ENCODE measurements at places on chromosomes 2 and 18. TPM values are rescaled to one million over a fixed set of nuclear protein-coding genes. Genes with fewer than 3 reads are reported as not detected.

DNA sequence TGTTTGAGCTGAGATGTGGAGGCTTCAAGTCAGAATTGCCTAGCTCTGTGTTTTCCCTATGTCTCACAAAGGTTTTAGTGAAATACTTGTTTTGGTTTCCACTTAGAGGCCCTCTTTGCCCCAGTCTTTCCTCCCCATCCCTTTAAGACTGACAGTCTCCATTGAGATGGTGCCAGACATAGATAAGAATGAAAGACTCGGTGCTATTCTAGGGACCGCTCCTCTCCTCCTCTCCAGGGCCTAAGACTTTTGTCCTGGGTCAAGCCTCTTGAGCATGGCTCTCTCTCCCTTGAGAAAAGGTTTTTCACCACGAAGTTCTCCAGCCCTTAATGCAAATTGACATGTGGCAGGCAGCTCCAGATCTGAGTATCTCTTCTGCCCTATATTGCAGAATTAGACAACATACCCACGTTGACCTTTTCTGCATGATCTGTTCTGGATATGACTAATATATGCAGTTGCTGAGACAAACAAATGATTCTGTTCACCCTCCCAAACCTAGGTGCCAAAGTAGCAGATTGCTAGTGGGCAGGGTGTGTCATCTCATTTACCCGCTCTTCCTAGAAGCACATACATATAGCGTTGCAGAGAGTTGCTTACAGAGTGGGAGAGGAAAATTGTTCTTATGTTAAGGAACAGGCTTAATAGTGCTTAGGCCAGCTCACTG is 47.5 kb upstream of the ACSL3 start:
- H3K27me3 ChIP-seq: no peaks in the 10 kb centered on the region
- no peak overlapping the region for H3K4me3 ChIP-seq
- H3K27ac ChIP-seq: no peak overlapping the region
- H3K4me1 ChIP-seq: no peaks in the 10 kb centered on the region
- no peaks in the 10 kb centered on the region for H3K36me3 ChIP-seq

The MROH2A gene
- not detected for polyA plus RNA-seq

The TMEM17 gene
- not detected for polyA plus RNA-seq

DNA sequence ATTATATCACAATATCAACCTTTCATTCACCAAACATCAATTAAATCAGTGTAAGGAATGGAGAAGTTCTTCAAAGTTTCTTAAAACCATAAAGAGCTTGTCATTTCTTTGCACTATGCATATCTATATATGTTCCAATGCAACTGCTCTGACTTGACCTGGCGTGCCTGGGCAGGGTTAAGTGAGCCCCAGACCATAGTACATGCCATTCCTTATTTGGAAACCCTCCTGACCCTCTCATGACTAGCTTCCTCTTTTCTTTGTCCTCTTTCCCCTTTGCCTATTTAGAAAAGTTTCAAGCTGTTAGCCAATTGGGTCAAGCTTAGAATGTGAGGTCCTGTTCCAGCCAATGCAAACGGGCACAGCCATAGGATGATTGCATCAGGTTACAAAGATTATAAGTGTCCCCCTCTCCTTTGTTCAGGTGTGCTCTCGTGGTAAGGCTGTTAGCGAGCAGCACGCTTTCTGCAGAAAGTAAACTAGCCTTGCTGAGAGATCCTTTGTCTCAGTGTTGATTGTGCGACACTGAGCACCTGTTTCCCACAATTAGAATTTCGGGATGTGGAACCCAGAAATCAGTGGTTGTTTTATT is 78.2 kb upstream of the UXS1 start:
- H3K4me1 ChIP-seq: peaks cover 5% of the 10 kb centered on the region
- no peak overlapping the region for H3K27ac ChIP-seq
- H3K36me3 ChIP-seq: no peaks in the 10 kb centered on the region
- H3K27me3 ChIP-seq: peaks cover 2% of the 10 kb centered on the region
- no peak overlapping the region for H3K4me3 ChIP-seq

DNA sequence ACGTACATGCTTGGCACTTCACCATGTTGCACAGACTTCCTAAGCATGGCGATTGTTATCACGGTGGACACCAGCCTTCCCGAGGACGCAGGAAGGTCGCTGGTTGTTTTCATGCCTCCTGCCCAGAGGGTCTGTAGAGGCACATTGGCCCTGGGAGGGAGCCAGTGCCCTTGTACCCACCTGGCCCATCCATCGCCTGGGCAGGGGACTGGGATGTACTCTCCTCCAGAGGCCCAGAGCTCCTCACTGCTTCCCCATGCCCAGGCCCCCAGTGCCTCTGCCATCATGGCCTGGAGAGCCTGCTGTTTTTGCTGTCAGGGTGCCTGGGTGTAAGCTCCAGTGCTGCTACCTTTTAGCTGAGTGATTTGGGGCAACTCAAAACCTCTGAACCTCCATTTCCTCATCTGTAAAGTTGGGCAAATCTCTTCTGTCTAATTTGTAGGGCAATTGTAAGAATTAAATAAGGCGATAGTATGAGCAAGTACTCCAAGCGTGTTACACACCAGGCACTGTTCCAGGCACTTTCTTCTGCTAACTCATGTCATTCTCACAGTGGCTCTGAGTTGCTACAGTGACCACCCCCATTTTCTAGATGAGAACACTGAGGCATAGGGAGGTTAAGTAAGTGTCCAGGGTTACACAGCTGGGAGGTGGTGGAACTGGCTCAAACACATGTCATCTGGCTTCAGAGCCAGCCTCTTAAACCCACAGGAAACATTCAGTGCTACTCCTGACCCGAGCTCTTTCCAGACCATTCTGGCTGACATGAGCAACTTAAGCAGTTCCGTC is 45.3 kb downstream of the GREB1 start:
- no peak overlapping the region for H3K4me3 ChIP-seq
- DNase-seq: no peak
- H3K27me3 ChIP-seq: no peaks in the 10 kb centered on the region
- no peak overlapping the region for H3K27ac ChIP-seq

DNA sequence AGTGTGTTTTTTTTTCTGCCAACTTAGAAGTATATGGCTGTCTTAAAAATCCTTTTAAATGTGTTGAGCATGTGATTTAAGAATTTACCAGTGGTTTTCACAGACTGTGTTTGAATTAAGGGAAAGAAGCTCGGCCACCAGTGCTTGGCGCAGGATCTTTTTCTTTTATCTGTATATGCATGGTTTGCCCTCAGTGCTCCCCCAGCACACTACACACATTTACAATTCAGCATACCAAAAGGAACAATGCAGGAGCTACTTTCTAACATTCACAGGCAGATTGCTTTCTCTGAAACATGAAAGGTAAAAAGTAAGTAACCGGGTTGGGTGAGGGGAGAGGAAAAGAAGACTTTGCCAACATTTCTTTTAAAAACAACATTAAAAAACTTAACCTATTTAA is 3.9 kb downstream of the SALL3 start:
- H3K4me3 ChIP-seq: no peak overlapping the region
- H3K36me3 ChIP-seq: no peaks in the 10 kb centered on the region
- no peak overlapping the region for H3K27ac ChIP-seq
- no peak for DNase-seq
- peaks cover 6% of the 10 kb centered on the region for H3K4me1 ChIP-seq
- peaks cover 40% of the 10 kb centered on the region for H3K27me3 ChIP-seq

GRCh38 chr2:14816069-14817060 is 183.8 kb downstream of the LRATD1 start:
- H3K4me1 ChIP-seq: no peaks in the 10 kb centered on the region
- no peak overlapping the region for H3K27ac ChIP-seq
- H3K36me3 ChIP-seq: no peaks in the 10 kb centered on the region
- no peaks in the 10 kb centered on the region for H3K27me3 ChIP-seq

The GALNT5 gene
- polyA plus RNA-seq: not detected

The RAB27B gene
- 0.04 TPM for polyA plus RNA-seq

DNA sequence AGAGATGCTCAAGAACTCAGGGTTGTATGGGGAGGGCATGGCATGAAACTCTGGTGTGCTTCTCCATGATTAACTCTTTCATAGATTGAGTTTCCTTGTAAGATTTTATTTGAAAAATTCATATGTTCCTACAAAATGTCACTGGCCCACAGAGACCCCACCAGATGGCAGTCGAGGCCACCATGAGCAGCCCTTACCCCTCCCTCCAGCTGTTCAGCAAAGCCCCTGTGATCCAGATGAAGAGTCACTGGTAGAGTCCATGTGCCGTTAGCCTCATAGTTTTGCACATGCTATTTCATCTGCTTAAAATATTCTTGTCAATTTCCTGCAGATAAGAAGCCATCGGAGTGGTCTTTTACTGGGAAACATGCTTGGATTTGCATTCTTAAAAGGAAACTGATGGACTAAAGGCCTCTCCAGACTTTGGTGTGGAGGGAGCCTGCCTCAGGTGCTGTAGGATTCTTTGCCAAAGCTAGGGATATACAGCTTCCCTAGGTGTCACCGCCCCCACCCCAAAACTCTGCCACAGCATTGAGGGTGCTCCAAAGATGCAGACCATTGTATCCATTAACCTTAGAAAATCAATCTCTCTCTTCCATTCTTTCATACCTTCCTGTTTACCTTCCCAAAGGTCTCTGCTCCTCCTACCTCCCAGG is 18.8 kb downstream of the ZNF385B start:
- H3K36me3 ChIP-seq: no peaks in the 10 kb centered on the region
- H3K4me3 ChIP-seq: no peak overlapping the region
- no peak for DNase-seq
- H3K27me3 ChIP-seq: no peaks in the 10 kb centered on the region
- H3K27ac ChIP-seq: no peak overlapping the region
